NCI-H1092 (cell line): ENCODE measurements at places on chromosomes 5 and 9.

- no peak for DNase-seq
These were observed 6.5 kb upstream of the FBXO10 start for GRCh38 chr9:37582548-37583157.

DNA sequence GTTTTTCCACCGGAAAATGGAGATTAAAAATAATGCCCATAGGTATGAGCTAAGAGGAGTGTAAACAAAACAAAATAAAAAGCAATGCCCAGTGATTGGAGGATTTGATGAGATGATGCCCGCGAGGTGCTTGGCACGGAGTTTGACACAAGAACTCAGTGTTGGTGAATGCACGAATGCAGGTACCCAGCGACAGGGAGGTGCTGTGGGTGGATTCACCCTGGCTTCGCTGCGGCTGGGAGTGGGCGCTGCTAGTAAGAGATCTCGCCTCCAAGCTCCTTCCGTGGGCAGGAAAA, 526 bp upstream of the STXBP1 start:
- no peak for DNase-seq

GRCh38 chr5:177133096-177133852, at the start of gene NSD1:
Gene NSD1 (plus strand): TSS chr5:177133773. CDS start chr5:177135104, 1,331 bp downstream.
- DNase-seq, result peak; percentile 79

- DNase-seq, result no peak
These were observed 66.7 kb downstream of the ZNF462 start for GRCh38 chr9:106929471-106930177.

DNA sequence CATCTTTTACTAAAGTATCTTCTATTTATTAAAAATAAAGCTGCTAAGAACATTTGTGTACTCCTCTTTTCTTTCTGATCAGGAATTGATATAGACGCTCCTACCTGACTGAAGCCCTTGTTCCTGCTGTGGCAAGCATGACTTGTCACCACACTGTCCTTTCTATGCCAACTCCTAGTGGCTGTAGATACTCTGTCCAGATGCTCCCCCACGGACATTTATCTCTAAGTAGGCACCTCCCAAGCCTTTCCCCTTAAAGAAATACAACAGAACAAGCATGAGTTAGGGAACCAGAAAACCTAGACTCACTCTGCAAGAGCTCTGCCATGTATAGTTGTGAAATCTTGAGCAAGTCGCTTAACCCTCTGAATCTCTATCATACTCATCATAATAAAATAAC, 53.2 kb downstream of the FAM114A2 start:
- DNase-seq, result no peak

GRCh38 chr5:135705141-135705631, 126.4 kb upstream of the CXCL14 start:
- no peak for DNase-seq

DNA sequence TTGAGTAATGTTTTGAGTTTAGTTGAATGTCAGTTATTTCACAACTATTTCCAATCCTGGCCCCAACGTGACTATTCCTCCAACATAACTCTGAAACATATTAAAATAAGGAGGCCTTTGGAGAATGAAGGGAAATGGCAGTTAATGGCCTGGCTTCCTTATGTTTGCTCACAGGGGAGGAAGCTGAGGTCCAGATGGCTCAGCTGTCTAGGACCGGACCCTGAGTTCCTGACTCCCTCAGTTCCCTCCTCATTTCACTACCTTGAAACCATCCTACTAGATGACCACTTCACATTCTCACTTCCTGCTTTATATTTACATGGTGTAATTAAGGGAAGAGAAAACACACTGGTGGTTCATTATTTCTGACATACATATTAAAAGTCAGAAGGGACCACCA, 6.6 kb downstream of the OTULINL start:
- no peak for DNase-seq

GRCh38 chr5:14442536-14442935, 139.1 kb upstream of the OTULINL start:
- no peak for DNase-seq

DNA sequence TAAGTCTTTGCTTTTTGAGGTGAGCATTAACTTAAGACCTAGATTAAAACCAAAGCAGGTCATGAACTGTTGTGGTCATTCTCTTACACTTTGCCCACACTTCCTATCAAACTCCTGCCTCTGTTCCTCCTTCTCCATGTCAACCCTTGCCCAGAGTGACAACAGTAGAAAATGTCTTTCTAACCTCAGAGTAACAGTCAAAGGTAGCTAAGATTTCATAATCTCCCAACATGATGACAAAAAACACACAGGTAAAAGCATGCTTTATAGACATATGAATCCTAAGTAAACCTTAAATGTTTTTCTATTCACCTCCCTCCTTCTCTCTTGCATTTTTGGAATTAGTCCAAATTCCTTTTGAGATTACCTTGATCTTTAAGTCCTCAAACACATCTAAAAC, 422.3 kb downstream of the SPATA31D1 start:
- no peak for DNase-seq

DNA sequence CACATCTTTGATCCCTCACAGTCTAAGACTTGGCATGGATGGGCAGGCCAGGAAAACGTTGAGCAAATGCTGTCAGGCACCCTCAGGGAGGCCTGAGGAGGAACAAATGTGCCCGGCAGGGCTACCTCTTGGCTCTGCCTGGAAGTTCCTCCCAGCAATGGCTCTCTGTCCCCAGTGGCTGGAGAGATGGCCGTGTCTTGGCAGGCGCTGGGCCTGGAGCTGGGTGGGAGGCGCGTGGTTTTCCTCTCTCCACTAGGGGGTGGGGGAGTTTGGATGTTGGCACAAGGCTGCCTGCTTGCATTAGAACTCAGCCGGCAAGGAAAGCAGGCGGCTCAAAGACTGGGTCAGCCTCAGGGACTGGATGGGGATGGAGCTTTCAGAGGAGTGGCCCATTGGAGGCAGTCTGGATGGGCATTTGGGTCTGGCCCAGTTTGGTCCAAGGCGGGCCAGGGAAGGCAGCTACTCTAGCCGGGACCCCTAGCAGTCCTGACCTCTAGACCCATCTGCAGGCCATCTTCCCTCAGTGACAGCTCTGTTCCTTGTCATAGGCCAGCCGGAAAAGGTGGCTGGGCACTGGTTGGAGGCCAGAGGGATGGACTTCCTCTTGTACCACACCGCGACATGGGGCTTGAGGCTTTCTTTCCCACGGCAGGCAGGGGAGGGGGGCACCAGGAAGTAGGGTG, 68.2 kb upstream of the STC2 start:
- no peak for DNase-seq

DNA sequence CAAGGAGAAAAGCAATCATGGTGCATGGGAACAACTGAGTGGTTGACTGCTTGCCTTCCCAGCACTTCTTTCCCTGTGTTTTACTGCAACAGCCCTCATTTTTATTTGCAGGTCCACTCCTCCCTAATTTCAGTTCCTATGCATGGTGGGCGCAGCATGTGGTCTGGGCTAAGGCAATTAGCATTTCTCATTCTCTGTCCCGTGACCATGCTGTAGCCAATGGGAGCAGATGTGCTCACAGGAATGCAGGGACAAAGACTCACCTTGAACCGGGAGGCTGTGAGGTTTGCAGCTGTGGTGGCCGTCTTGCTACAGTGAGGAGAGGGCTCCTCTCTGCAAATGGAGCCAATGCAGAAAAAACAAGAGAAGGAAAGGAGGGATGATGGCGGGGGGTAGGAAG, 315.5 kb downstream of the SLIT3 start:
- DNase-seq, result no peak

GRCh38 chr9:99167694-99168093, 54.0 kb downstream of the ALG2 start:
- DNase-seq, result no peak

DNA sequence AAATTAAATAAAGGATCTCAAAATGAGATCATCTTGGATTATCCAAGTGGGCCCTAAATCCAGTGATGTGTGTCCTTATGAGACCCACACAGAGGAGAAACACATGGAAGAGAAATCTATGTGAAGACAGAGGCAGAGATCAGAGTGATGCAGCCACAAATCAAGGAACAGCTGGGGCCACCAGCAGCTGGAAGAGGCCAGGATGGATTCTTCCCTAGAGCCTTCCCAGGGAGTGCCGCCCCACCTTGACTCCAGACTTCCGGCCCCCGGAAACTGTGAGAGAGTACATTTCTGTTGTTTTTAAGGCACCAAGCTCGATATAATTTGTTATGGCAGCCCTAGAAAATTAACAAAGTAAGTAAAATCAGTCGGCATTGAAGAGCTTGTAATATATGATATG, 286.9 kb downstream of the FBXL7 start:
- no peak for DNase-seq

DNA sequence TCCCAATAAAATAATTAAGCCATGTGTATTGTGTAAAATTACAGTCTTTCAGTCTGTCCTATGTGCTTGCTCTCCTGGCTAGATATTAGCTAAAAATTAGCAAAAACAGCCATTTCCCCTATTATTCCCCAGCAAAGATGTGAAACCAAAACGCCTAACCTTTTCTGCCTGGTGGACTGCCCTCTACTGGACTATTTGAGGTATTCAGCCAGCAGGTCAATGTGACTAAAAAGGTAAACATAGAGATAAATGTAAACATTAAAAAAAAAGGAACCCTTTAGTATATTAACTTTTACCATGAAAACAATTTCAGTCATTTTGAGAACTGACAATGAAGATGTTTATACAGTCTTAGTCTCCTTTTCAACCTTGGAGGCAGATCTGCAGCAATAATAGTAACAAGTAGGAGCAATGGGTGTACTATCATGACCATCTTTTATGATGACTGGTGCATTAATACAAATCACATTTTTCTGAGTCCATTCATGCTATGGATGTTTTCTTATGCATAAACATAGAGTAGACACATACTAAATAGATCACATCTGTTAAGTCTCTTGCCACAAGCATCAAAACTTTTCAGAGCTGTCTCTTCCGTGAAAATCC, 10.1 kb downstream of the ATG12 start:
- no peak for DNase-seq

- no peak for DNase-seq
These were observed 45.4 kb downstream of the HACD4 start for GRCh38 chr9:20985851-20986600.

- DNase-seq, result no peak
These were observed 3.2 kb downstream of the C1QTNF2 start for GRCh38 chr5:160367261-160367660.

- no peak for DNase-seq
These were observed 225.3 kb downstream of the NR2F1-AS1 start for GRCh38 chr5:93355691-93356090.

- no peak for DNase-seq
These were observed 128.5 kb upstream of the HMHB1 start for GRCh38 chr5:143683459-143683858.

DNA sequence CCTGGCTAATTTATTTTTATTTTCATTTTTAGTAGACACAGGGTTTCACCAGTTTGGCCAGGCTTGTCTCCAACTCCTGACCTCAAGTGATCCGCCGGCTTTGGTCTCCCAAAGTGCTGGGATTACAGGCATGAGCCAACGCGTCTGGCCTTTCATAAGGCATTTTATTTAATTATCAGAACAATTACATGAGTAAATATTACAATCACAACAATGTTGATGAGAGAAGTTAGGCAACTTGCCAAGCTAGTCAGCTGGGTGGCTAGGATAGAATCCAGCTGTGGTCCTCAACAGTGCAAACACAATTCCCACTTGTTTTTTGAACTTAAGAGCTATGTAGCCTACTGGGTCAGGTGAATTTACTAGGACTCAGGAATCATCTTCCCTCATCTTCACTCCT, 22.0 kb downstream of the C9orf57 start:
- DNase-seq, result no peak

DNA sequence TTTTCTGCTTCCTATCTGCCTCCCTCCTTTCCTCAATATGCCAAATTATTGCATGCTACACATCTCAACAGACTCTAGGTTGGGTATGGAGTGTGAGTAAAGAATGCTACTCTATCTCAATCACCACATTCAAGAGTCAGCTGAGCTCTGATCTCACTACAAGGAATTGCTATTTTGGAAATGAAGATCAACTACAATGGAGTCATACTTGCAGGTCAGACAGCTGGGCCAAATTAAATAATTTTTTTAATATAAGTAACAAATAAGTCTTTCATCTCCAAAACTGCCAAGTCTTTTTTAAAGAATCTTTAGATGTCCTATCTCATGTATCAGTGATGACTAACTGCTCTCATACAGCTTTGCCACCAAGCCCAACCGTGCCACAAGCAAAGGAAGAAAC, 64.0 kb downstream of the DEPDC1B start:
- DNase-seq, result no peak

DNA sequence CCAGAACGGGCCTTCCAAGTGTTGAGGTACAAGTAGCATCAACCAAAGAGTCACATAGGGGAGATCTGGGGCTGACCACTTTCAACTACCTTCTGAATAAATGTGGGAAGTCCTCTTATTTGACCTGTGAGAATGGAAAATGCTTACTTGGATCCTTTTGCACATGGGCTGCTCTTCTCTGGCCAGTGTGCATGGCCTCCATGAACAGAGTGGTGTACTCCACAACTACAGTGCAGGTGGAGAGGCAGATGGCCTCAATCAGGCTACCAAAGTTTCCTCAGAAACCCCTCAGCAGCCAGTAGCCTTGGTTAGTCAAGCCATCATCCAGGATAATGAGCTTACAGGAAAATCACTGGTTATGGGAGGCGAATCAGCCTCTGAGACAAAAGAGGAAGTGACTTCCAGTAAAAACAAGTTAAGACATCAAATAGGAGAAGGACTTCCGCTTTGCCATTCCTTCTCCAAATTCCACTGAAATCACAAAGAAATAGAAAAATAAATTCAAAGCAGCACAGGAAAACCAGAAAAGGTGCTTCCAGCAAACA, 18.3 kb upstream of the FCHO2 start:
- no peak for DNase-seq

- DNase-seq, result no peak
These were observed 778.3 kb downstream of the PRELID2 start for GRCh38 chr5:145056800-145057199.

GRCh38 chr5:93893075-93893474, 151.7 kb upstream of the POU5F2 start:
- DNase-seq, result no peak

- DNase-seq, result no peak
These were observed 152.5 kb upstream of the ALDH1B1 start for GRCh38 chr9:38240051-38240450.

GRCh38 chr9:98894171-98894570, 49.5 kb upstream of the COL15A1 start:
- DNase-seq, result no peak

- no peak for DNase-seq
These were observed 5.4 kb downstream of the IGIP start for GRCh38 chr5:140130949-140131733.

DNA sequence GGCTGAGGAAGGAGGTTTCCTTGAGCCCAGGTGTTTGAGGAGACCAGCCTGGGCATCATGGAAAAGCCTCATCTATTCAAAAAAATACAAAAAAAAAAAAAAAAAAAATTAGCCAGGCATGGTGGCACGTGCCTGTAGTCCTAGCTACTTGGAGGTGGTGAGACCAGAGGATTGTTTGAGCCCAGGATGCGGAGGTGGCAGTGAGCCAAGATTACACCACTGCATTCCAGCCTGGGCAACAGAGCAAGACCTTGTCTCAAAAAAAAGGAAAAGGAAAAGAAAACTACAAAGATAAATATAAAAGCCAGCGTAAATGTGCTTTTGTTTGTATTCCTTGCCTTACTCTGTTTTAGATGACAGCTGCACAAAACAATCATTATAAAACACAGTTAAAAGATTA, 2249.2 kb upstream of the C9orf72 start:
- no peak for DNase-seq

- DNase-seq, result no peak
These were observed 4.5 kb upstream of the OTULIN start for GRCh38 chr5:14659821-14660607.
